ENCODE measurements at places on chromosomes 5 and 9.

DNA sequence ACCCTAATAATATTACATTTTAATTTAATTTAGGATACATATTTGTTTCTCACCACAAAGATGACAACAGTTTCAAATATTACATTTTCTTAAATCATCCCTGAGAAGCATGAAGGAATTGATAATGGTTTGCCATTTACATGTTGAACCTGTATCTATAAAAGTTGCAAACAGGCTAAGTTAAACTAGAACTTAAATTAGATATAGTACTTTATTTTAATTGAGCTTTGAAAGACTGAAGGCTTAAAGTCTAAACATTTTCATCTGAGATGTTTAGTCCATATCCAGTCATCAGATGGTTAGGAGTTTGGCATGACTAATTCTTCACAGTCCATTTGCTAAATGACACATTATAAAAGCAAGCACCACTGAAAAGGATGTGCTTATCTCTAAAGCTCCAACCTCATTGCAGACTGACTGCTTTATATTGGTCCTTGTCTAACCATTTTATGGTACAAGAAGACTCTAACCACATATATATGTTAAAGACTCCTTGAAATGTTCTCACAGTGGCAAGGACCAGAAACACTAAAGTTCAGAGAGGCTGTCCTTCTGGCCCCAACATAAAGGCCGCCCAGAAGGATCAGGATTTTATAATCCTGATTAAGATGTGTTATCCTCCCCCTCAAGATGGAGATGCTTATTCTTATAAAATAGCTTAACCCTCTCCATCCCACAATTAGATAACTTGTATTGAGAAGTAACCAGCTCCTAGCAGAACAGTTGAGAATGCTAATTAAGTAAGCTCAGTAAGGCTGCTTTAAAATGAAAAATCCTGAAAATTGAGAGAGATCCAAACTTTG, 25.8 kb downstream of the WNT8A start:
- DNase-seq = no peak

- no peak for DNase-seq
These were observed 105.3 kb upstream of the COL5A1 start for GRCh38 chr9:134536101-134536900.

GRCh38 chr5:107263387-107264018, 407.2 kb downstream of the EFNA5 start:
- no peak for DNase-seq

DNA sequence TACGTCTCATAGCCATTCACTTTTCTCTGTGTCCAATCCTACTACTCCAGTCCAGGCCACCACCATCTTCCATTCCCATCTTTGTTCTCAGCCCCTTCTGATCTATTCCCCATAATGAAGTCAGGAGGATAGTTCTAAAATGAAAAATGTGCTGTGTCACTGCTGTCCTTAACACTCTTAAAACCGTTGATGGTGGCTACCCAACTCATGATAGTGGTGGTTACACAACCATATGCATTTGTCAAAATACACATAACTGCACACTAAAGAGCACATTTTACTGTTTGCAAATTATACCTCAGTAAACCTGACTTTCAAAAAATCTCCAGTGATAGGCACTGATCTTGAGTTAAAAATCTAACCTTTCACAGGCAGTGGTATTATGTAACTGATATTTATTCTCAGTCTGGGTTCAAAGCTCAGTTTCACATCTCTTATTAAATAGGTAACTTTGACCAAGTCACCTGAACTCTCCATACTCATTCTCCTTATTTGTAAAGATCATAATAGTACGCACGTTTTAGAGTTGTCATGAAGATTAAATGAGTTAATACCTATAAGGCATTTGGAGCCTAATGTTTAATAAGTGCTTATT, 24.6 kb upstream of the ADRB2 start:
- no peak for DNase-seq

- no peak for DNase-seq
These were observed 446.1 kb downstream of the ANXA1 start for GRCh38 chr9:73597771-73598170.
